ENCODE measurements at places on chromosomes 2 and 18. TPM values are rescaled to one million over a fixed set of nuclear protein-coding genes. Genes with fewer than 3 reads are reported as not detected.

DNA sequence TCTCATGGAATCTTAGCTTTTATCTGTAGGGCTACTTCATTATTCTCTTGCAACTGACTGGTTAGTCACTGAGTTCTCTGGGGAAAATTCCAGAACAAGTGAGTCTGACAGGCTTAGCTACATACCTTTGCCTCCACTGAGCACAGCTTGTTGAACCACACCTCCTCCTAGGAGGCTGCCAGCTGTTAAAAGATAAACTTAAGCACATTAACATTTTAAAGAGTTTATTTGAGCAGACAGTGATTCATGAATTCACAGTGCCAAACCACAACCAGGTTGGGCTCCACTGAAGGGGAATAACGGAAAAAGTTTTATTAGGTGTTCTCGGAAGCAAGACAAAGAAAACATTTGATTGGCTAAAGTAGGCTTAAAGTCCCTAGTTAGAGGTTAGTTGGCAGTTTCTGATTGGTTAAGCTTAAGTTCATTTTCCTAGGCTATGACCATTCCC lies 12.5 kb upstream of the SLC38A11 start:
- no peak for DNase-seq

DNA sequence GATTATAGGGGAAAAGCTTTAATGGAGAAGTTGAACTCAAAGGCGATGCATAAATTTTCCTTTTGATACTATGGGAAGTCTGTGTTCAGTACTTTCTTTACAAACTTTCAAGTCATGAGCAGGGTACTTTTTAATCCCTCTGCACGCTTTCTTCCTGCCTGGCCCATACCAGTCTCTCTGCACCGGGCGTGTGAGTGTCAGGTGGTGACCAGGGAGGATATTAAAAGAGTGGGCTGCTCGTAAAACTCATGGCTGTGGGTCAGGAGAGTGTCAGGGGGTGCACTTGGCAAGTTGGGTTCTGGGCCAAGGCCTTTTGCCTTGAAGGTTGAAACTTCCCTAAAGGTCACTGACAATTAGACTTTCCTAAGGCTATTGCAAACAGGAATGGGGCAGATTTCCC lies 367.8 kb downstream of the GPD2 start:
- DNase-seq = no peak

- no peak for DNase-seq
Observed at GRCh38 chr2:162839419-162839818, 852 bp upstream of the KCNH7 start.

The DCDC2C gene
- not detected for total RNA-seq

- no peak for DNase-seq
Observed at GRCh38 chr2:63073994-63074393, 23.4 kb downstream of the OTX1 start.

GRCh38 chr2:49369101-49369500 lies 214.8 kb upstream of the FSHR start:
- no peak for DNase-seq

- DNase-seq = no peak
Observed at GRCh38 chr18:68494802-68495581, 219.9 kb downstream of the TMX3 start.

GRCh38 chr2:240871071-240871958 lies 2.7 kb downstream of the AGXT start:
- no peak for DNase-seq

- no peak for DNase-seq
Observed at GRCh38 chr2:240786871-240787311, 33.1 kb downstream of the KIF1A start.

GRCh38 chr2:44869761-44870160 lies 71.7 kb upstream of the SIX3 start:
- DNase-seq = no peak

The TMEM182 gene
- 3.9 TPM for total RNA-seq

The CYRIA gene
- total RNA-seq = 76.1 TPM

DNA sequence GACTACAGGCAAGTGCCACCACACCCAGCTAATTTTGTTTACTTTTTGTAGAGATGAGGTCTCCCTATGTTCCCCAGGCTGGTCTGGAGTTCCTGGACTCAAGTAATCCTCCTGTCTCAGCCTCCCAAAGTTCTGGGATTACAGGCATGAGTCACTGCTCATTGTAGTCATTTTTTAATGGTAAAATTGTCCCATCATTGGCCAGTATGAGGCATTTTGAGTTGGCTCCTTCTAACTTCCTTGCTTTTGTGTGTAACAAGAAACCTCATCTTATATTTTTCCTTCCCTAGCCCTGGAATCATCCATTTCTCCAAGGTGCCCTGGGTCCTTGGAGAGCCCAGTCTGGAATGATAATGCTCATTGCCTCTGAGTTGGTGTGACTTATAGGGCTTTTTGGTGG lies 148.5 kb downstream of the INHBB start:
- DNase-seq = no peak

DNA sequence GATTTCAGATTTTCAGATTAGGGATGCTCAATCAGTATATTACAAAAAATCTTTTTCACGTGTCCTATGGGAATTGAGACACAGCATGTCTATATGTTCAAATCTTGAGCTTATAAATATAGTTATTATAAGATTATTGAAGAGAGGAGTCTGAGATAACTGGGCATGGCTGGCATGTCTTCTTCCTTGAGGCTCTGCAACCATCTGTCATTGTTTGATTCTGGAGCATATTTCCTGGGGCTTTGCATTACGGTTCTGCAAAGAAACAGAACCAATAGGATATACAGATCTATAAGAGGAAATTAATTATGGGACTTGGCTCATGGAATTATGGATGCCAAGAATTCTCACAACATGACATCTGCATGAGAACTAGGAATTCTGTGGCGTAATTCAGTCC lies 386.1 kb downstream of the SOCS6 start:
- no peak for DNase-seq

DNA sequence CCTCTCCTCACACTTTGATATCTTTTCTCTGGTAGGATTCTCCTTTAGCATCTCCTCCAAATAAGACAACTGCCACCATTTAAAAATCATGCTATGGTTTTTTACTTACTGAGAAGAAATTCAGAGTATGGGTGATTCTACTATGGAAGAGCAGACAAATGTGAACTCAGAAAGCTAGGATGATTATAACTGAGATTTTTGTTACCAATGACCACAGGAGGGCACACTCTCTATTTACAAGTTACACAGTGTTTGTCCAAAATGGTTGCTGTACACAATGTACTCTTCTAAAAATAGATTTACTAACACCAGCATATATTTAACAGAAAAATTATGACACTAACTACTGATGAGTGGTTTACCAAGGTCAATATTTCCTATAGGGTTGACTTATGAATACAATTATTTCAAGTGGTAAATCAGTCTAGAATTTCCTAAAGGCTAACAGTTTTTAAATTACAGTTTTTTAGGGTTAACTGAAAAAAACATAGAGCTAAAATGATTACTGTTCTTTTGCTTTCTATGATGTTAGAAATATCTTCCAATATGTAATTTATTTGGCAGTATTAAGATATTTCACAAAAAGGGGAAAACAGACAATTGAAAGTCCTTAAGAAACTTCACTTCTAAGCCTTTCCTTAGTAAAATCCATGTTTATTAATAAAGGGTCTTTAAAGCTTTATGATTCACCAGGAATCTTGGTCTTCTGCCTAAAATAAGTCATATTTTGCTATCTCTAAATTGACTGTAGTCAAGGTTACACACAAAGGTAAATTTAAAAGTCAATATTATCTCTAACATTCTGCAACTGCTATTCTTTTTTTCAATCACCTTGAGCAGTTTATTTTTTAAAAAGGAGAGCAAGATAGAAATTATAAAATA lies 57.2 kb downstream of the MAP4K3 start:
- DNase-seq = no peak

DNA sequence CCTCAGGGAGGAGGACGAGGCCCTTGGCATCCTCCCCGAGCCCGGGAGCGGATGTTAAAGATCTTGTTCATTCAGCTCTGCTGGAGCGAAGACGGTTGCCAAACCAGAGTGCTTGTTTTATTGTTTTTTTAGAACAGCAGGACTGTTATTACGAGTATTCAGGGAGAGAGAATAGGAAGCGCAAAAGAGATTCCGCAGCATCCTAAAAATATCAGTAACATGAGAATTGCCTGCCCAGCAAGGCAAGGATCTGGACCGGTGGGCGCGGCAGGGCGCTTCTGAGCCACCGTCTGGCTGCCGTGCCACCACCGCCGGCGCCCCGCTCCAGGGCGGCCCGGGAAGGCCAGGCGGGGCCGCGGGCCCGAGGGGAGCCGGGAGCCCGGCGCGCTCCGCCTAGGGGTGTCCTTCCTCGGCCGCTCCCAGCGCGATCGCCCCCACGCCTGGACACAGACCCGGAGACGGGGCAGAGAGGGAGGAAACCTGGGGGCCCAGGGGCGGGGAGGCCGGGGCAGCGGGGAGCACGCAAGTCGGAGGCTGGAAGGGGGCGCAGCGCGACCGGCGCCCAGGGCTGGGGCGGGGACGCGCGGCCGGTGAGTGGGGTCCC lies 843 bp downstream of the CYS1 start:
- peak; percentile 30 for DNase-seq

DNA sequence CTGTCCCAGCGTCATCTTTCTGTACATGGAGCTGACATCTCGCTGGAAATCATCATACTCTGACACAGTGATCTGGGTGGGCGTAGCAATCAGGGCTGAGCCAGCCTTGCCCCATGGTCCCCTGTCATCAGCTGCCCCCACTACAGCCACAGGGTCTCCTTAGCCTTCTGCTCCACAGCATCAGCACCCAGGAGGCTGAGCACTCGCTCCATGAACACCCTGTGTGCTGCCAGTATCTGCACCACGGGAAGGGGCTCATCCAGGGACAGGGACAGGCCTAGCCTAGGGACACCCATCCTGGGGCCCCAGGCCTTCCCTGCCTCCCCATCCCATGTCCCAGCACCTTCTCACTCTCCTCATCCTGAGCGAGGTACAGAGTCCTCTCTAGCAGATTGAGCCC lies 11.4 kb downstream of the ALPG start:
- DNase-seq = no peak

The CRYGA gene
- not detected for total RNA-seq

DNA sequence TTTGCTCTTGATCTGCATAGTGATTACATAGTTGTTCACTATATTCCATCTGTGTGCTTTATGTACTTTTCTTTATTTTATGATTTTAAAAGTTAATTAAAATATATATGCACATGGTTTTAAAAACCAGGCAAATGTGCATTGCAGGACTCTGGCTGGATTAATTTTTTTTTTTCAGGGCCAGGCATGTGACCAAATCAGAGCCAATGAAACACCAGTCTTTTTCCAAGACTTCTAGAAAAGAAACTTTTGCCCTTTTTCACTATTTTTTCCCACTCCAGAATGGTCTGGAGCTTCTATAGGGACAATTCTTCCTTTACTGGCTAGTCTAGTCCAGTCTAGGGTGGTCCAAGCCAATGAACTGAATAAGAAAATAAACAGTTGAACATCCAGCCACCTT lies 198.1 kb upstream of the FBXO11 start:
- no peak for DNase-seq

DNA sequence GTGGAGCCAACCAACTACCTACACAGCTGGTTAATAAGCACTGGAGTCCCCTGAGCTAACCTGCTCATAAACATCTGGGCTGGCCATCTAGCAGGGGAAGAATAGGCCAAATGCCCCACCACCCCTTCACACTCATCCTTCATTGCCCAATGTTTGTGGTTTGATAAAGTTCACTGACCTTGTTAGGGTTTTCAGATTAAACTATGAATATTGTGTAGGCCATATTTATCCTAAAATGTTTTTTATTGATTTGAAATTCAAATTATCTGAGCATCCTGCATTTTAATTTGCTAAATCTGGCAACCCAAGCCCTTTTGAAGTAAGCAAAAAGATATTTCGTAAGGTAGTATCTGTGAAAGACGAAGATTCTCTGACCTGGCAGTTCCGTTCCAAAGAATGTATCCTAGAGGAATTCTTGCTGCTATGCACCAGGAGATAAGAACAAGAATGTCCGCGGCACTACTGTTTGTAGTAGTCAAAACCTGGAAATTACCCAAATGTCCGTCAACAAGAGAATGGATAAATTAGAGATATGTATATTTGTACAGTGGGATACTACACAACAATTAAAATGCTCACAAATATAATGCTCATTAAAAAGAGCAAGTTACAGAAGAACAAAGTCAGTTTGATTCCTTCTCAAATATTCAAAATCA lies 5.8 kb upstream of the TLK1 start:
- no peak for DNase-seq

The PJVK gene
- 3.1 TPM for total RNA-seq

DNA sequence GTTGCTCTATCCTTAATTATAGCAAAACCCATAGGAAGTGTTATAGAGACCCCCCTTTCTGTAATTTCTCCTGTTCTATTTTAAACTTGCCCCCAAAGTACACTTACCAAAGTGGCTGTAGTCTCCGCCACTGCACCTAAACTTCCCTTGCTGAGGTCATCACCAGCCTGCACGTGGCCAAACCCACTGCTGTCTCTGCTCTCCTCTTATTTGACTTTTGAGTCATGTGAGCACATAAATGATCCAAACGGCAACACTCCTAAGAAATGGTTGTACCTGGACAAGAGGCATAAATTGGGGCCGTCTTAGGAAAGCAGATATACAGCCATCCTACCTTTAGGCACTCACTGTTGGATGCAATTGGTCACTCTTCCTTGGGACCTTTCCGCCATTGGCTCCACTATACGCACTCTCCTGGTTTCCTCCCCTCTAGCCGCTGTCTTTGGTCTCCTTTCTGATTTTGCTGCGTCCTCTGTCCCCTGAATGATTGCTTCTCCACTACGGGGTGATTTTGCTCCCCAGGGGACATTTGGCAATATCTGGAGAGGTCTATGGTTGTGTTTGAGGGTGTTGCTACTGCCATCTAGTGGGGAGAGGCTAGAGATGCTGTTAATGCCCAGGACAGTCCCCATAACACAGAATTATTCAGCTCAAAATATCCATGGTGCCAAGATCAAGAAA lies 19.2 kb upstream of the IL36G start:
- DNase-seq = no peak

DNA sequence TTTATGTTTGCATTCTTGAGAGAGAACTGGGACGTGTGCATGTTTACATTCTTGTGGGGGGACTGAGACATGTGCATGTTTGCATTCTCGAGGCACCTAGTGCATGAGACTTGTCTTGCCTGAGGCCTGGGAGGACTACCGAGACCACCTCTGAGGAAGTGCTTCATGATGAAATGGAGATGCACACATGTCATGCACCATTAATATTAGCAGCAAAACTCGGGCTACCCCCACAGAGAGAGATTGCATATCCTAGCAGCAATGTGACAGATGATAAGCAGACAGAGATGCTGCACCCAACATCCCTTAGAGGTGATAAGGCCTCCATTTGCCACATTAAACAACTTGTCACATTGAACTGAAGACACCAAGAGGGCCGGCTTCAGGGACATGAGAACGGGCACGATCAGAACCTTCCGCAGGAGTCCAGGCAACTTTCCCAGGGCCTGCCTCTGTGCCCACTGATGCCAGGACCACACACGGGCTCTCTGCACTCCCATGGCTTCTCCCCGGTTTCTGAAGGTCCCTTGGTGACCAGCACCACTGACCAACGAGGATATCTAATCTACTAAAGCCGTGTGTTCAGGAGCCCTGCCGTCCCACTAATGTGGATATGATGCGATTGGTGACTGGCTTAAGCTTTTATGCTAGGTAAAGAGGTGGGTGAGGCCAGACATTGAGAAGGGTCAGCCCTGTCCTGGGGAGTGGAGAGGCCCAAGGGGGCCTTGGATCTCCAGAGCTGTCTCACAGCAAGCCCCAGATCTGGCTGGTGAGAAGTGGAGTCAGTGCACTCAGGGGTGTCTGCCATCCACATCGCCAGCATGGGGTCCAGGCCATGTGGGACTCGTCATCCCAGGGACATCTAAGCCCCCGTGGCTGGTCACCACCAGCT lies 208.3 kb downstream of the NDUFA10 start:
- no peak for DNase-seq

The KYNU gene
- total RNA-seq = 43.8 TPM
